Stimulated activated CD4-positive, alpha-beta T cell treated with anti-CD3 and anti-CD28 coated beads, TNF-alpha, amount 100 ng/mL, for 48 hours (primary cell): ENCODE measurements at places on chromosomes 3 and 15.

GRCh38 chr3:164221297-164221696, 857.0 kb downstream of the SI start:
- no peak for DNase-seq

DNA sequence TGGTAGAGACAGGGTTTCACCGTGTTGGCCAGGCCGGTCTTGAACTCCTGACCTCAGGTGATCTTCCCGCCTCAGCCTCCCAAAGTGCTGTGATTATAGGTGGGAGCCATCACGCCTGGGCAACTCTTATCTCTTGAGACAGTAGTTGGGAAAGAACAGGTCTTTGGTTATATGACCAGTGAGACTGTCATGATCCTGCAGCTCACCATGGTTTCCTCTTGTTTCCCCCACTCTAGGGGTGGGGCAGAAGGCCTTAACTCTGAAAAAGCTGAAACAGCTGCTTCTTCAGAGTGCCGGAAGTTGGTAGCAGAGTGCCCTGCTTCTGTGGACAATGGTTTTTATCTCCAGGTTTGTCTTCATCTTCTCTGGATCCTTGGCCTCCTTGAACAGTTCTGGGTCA, 4.7 kb upstream of the TYRO3 start:
- DNase-seq: no peak

DNA sequence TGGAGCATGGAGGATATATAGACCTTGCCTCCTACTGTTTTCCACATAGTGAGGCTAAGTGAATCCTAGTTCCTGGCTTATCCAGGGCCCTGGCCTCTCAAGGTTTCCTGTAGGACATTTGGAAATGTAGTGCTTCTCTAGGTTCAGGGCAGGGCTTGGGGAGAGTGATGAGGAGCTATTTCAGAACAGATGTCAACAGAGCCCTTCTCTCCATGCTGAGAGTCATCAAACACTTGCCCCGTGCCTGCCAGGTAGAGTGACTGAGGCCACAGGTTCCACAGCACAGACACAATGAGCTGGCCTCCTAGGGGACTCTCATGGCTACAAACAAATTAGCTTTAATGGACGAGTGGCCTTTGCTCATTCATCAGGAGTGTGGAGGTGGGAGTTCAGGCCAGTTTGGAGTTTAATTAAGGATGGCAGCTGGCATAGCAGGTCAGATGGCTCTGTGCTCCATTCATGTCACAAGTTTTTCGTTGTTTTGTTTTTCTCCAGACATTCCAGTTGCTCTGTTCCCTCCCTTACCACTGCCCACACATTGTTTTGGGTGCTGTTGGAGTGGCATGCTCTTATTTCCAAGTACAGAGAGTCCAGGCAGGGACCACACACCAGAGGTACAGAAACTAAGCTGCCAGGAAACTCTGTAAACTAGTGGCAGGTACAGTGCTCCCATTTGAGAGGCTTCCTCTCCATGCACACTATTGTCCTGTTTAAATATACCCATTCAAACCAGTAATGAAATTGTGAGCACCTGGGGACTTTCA, 189.8 kb downstream of the RYR3 start:
- no peak for DNase-seq

DNA sequence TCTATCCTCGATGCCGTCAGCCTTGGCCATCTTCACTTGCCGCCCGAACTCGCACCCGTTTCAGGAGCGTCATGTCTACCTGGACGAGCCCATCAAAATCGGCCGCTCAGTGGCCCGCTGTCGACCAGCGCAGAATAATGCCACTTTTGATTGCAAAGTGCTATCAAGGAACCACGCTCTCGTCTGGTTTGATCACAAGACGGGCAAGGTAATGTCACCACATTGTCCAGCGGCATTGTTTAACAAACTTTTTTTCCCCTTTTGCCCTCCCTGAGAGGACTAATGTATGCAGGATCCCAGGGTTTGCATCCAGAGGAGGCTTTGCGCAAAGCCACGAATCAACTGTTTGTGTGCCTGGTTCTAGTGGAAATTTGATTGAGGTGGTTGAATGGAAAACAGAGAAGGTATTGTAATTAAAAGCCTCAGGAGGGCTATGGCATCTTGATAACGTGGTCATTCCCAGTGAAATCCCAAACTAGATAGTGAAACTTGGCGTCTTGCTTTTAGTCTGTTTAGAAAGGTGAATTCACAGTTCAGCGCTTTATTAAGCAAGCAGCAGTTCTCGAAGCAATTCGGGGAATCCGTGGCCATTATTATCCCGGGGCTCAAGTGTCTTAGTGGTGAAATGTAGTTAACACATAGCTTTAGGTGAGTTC, 1.7 kb downstream of the SLMAP start:
- no peak for DNase-seq

- DNase-seq: no peak
Measured at GRCh38 chr3:16885593-16886302, 993 bp downstream of the PLCL2 start.

DNA sequence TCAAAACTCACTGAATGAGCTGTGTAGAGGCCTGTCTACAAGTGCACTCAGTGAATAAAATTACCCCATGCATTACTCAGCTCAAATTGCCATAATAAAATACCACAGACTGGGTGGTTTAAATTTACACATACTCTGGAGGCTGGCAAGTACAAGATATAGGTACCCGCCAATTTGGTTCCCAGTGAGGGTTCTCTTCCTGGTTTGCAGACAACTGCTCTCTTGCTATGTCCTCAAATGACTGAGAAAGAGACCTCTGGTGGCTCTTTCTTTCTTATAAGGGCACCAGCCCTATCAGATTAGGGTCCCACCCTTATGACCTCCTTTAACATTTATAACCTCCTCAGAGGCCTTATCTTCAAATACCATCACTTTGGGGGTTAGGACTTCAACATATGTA, 237.0 kb downstream of the CPNE4 start:
- no peak for DNase-seq

DNA sequence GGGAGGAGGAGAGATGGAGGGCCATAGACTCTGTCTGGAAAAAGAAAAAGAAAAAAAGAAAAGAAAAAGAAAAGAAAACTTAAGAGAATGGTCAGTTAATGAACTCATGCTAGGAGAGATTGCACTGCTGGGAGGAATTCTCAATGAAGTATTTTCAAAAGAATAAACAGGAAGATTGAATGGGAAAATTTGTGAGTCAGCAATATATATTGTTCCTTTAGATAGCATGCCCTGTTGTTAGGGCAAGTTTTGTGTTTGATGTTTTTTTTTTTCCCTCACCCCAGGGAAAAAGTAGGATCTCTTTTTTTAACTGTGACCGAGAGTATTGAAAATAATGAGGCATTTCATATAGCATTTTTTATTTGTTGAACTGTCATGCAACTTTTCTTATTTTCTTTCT, 7.8 kb upstream of the NR1D2 start:
- no peak for DNase-seq

- DNase-seq: peak; percentile 12
Measured at GRCh38 chr15:90266061-90266431, 574 bp downstream of the NGRN start.

- DNase-seq: no peak
Measured at GRCh38 chr3:160779040-160779439, 23.0 kb downstream of the PPM1L start.
